ENCODE measurements at places on chromosomes 12 and 14.

- H3K27ac ChIP-seq = no peak overlapping the region
- H3K36me3 ChIP-seq = no peaks in the 10 kb centered on the region
- H3K4me1 ChIP-seq = no peaks in the 10 kb centered on the region
- DNase-seq = peak; percentile 5
Measured at GRCh38 chr12:52249511-52250047, 16.5 kb downstream of the KRT7 start.

- no peaks in the 10 kb centered on the region for H3K36me3 ChIP-seq
- H3K4me1 ChIP-seq = peaks cover 29% of the 10 kb centered on the region
- DNase-seq = peak; percentile 85
- peak within 1 kb of the TSS; percentile 82 for H3K4me3 ChIP-seq
- peak within 1 kb of the TSS; percentile 93 for H3K27ac ChIP-seq
- no peaks in the 10 kb centered on the region for H3K27me3 ChIP-seq
Measured at GRCh38 chr14:64704143-64704742, at the start of gene PLEKHG3. TSS of gene PLEKHG3 (plus strand) at chr14:64704424. CDS start at chr14:64727632, 23,208 bp downstream.

- no peak for DNase-seq
- H3K4me3 ChIP-seq = peak overlapping the region; percentile 60
- H3K27ac ChIP-seq = peak overlapping the region; percentile 86
- H3K4me1 ChIP-seq = peaks cover 11% of the 10 kb centered on the region
- H3K27me3 ChIP-seq = no peaks in the 10 kb centered on the region
- no peaks in the 10 kb centered on the region for H3K36me3 ChIP-seq
Measured at GRCh38 chr12:109714913-109715244, 1.3 kb downstream of the FAM222A start.

DNA sequence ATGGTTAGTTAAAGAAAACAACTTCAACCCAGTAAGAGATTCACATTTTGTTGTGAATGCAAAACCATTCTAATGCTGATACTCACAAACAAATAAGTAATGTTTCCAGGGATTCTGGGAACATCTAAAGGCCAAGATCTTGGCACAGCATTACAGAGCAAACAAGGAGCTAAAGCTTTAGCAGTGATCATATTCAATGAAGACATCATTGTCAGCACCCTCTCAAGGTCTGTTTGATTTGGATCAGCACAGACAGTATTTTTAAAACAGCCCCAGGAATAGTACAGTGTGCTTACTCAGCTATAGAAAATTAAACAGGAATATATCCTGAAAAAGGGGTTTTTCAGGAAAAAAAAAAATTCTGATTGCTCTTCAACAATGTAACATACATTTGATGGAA, 71.4 kb downstream of the TMEM260 start:
- no peaks in the 10 kb centered on the region for H3K36me3 ChIP-seq
- H3K4me1 ChIP-seq = no peaks in the 10 kb centered on the region
- H3K4me3 ChIP-seq = no peak overlapping the region
- DNase-seq = no peak

GRCh38 chr12:6461401-6462233, 8.9 kb downstream of the VAMP1 start:
- DNase-seq = no peak
- H3K4me3 ChIP-seq = no peak overlapping the region
- no peaks in the 10 kb centered on the region for H3K36me3 ChIP-seq
- no peaks in the 10 kb centered on the region for H3K4me1 ChIP-seq
- no peak overlapping the region for H3K27ac ChIP-seq

DNA sequence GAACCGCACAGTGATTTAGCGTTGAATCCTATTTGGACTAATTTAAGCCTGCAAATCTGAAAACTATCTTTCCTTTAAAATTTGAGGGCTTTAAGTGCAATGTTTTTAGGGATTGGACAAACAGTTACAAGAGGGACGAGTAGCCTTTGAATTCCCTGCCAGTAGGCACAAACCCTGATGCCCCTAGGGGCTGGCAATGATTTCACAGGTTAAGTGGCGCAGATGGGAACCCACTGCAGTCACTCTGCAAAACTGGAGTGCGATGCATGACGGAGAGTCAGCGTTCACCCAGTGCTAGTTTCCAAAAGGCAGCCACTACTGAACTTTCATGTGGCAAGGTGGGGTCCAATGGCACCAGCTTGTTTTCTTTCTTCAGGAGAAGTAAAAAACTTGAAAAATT, 99.4 kb upstream of the FRMD6 start:
- H3K4me3 ChIP-seq = no peak overlapping the region
- no peaks in the 10 kb centered on the region for H3K36me3 ChIP-seq
- no peak overlapping the region for H3K27ac ChIP-seq
- no peaks in the 10 kb centered on the region for H3K4me1 ChIP-seq
- no peak for DNase-seq

- no peaks in the 10 kb centered on the region for H3K36me3 ChIP-seq
- no peak overlapping the region for H3K27ac ChIP-seq
- H3K4me3 ChIP-seq = no peak overlapping the region
- DNase-seq = no peak
Measured at GRCh38 chr12:121114806-121115205, 17.9 kb upstream of the P2RX7 start.

- DNase-seq = no peak
- no peak overlapping the region for H3K4me3 ChIP-seq
- H3K4me1 ChIP-seq = no peaks in the 10 kb centered on the region
- no peaks in the 10 kb centered on the region for H3K36me3 ChIP-seq
- H3K27me3 ChIP-seq = no peaks in the 10 kb centered on the region
Measured at GRCh38 chr12:21151184-21151583, 20.2 kb downstream of the SLCO1B1 start.

GRCh38 chr14:85442996-85443395, 86.9 kb upstream of the FLRT2 start:
- H3K36me3 ChIP-seq = no peaks in the 10 kb centered on the region
- H3K27me3 ChIP-seq = no peaks in the 10 kb centered on the region
- H3K27ac ChIP-seq = no peak overlapping the region
- no peak for DNase-seq

- no peaks in the 10 kb centered on the region for H3K27me3 ChIP-seq
- H3K4me1 ChIP-seq = peaks cover 2% of the 10 kb centered on the region
- no peak overlapping the region for H3K4me3 ChIP-seq
- DNase-seq = no peak
- H3K27ac ChIP-seq = no peak overlapping the region
Measured at GRCh38 chr12:18320036-18320617, 58.8 kb downstream of the PIK3C2G start.

- H3K36me3 ChIP-seq = no peaks in the 10 kb centered on the region
- H3K4me3 ChIP-seq = no peak overlapping the region
- H3K27me3 ChIP-seq = no peaks in the 10 kb centered on the region
Measured at GRCh38 chr14:99654235-99654985, 9.5 kb downstream of the HHIPL1 start.

DNA sequence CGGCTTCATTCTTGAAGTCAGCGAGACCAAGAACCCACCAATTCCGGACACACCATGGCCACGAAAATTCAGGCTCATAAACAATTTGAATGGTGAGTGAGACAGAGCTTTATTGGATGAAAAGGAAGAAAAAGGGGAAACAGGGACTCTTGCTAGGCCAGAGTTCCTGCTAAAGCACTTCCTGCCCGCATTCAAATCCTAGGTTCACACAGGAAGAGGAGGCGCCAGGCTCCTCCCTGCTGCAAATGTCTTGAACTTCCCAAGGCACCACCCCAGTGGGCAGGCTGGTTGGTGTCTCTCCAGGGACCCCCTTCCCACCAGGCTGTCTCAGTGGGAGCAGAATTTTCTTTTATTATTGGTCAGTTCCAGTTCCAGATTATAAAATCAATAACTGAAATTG, 121.2 kb downstream of the FSCB start:
- H3K27ac ChIP-seq = no peak overlapping the region
- peaks cover 3% of the 10 kb centered on the region for H3K4me1 ChIP-seq
- no peak overlapping the region for H3K4me3 ChIP-seq
- no peaks in the 10 kb centered on the region for H3K27me3 ChIP-seq

- H3K4me1 ChIP-seq = no peaks in the 10 kb centered on the region
- H3K4me3 ChIP-seq = no peak overlapping the region
- H3K27me3 ChIP-seq = no peaks in the 10 kb centered on the region
- DNase-seq = no peak
Measured at GRCh38 chr14:23404331-23404900, 3.7 kb downstream of the MYH6 start.

GRCh38 chr14:74547331-74547927, 53.9 kb downstream of the ISCA2 start:
- H3K36me3 ChIP-seq = no peaks in the 10 kb centered on the region
- no peak overlapping the region for H3K27ac ChIP-seq
- no peaks in the 10 kb centered on the region for H3K27me3 ChIP-seq
- no peak overlapping the region for H3K4me3 ChIP-seq

DNA sequence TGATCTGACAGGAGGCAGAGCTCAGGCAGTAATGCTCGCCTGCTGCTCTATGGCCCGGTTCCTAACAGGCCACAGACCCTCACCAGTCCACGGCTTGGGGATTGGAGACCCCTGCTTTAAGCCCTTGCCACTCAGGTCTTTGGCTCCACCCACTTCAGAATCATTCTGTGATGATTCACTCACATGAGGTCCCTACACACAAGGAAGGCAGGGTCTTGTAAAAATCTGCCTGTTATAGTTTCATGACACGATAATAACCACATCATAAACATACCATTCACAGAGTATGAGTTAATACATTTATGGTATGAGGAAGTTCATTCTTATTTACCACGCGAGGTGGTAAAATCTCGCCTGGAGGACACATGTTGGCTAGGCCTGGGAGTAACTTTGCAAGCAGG, 29.0 kb upstream of the MAX start:
- no peaks in the 10 kb centered on the region for H3K27me3 ChIP-seq
- no peak overlapping the region for H3K4me3 ChIP-seq
- H3K27ac ChIP-seq = no peak overlapping the region

- no peak for DNase-seq
- no peaks in the 10 kb centered on the region for H3K27me3 ChIP-seq
- no peaks in the 10 kb centered on the region for H3K36me3 ChIP-seq
- no peak overlapping the region for H3K27ac ChIP-seq
- no peak overlapping the region for H3K4me3 ChIP-seq
Measured at GRCh38 chr12:94725375-94726168, 75.2 kb upstream of the TMCC3 start.

DNA sequence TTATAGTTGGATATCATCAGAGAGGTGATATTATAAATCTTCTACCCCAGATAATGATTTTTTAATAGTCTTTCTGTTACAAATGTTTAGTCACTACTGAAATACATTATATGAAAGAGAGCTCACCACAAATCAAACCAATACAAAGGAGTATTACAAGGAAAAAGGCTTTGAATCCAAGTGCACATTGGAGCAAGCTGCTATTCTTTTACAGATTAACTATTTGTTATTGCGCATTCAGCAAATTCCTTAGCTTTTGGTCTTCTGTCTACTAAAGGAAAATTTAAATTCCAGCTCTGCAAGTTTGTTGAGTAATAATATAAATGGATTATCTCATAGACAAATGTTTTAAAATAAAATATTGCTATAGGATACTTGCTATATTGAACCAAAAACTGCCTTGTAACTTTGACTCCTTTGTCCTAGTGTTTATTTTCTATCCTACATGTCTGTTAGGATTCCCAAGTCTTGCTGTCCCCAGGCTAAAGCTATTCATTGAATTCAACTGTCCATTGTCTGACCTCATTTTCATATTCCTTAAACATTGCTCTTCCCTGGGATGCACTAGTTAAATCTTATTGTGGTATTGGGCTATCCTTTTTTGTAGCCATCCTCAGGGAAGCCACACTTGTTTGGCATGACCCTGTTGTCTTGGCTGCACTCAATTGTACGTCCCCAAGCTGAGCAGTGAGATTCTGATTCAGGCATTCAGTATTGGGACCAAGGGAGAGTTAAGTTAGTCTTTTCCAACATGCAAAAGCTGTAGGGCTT, 41.5 kb downstream of the PDE3A start:
- H3K27ac ChIP-seq = no peak overlapping the region
- no peaks in the 10 kb centered on the region for H3K4me1 ChIP-seq
- no peak overlapping the region for H3K4me3 ChIP-seq

DNA sequence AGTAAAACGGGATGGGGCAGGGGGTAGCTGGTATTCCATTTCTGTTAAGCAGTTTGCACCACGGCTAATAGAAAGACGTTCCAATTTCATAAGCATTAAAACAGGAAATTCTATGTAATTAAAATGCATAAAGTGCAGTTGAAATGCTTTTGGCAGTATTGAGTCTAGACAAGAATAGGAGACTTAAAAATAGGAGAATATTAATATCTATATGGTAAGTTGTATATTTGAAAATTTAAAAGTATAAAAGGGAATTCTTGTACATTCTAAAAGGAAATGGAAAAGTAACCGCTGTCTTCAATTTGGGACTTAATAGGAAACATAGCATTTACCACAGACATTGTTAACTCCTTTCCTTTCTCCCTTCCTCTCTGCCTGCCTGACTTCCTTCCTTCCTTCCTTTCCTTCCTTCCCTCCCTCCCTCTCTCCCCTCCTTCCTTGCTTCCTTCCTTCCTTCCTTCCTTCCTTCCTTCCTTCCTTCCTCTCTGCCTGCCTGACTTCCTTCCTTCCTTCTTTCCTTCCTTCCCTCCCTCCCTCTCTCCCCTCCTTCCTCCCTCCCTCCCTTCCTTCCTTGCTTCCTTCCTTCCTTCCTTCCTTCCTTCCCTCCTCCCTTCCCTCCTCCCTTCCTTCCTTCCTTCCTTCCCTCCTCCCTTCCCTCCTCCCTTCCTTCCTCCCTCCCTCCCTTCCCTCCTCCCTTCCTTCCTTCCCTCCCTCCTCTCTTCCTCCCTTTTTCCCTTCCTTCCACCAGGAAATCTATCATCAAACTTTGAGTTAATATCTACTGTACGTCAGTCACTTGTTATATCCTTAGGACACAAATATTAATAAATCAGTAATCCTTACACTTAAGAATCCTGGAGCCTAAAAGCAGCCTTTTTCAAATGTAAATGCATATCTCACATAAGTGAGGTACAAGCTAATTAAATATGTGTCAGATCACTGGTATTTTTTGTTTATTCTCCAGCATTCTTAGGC, 1049.3 kb downstream of the GALC start:
- no peak overlapping the region for H3K27ac ChIP-seq
- no peak for DNase-seq
- H3K4me1 ChIP-seq = no peaks in the 10 kb centered on the region
- H3K36me3 ChIP-seq = no peaks in the 10 kb centered on the region
- H3K4me3 ChIP-seq = no peak overlapping the region
- no peaks in the 10 kb centered on the region for H3K27me3 ChIP-seq

GRCh38 chr12:3216726-3217682, 139.8 kb downstream of the TSPAN9 start:
- no peaks in the 10 kb centered on the region for H3K27me3 ChIP-seq
- peak overlapping the region; percentile 41 for H3K27ac ChIP-seq
- no peaks in the 10 kb centered on the region for H3K36me3 ChIP-seq
- H3K4me1 ChIP-seq = peaks cover 10% of the 10 kb centered on the region

- H3K36me3 ChIP-seq = no peaks in the 10 kb centered on the region
- no peaks in the 10 kb centered on the region for H3K4me1 ChIP-seq
- H3K27me3 ChIP-seq = no peaks in the 10 kb centered on the region
- no peak overlapping the region for H3K27ac ChIP-seq
- DNase-seq = no peak
Measured at GRCh38 chr14:21868442-21869046, 194.9 kb upstream of the OR4E1 start.

- H3K27ac ChIP-seq = no peak overlapping the region
- no peak overlapping the region for H3K4me3 ChIP-seq
- no peaks in the 10 kb centered on the region for H3K27me3 ChIP-seq
- H3K36me3 ChIP-seq = no peaks in the 10 kb centered on the region
- DNase-seq = no peak
Measured at GRCh38 chr12:52085682-52086180, 6.2 kb downstream of the SMIM41 start.

- H3K36me3 ChIP-seq = no peaks in the 10 kb centered on the region
- no peak overlapping the region for H3K27ac ChIP-seq
- H3K4me3 ChIP-seq = no peak overlapping the region
- no peak for DNase-seq
Measured at GRCh38 chr12:117053050-117053400, 46.2 kb downstream of the TESC start.

GRCh38 chr12:109239179-109239578, 69.9 kb downstream of the FOXN4 start:
- H3K27ac ChIP-seq = no peak overlapping the region
- H3K4me1 ChIP-seq = no peaks in the 10 kb centered on the region
- DNase-seq = no peak
- H3K27me3 ChIP-seq = no peaks in the 10 kb centered on the region
- no peaks in the 10 kb centered on the region for H3K36me3 ChIP-seq

Measured in ovary (tissue), 10 donors.